ENCODE measurements at places on chromosomes 6 and 20.
A peak's percentile ranks its signal among the peaks of the same experiment; 100 is the strongest.

- DNase-seq = no peak
Observed at GRCh38 chr6:37078814-37079213, 73.4 kb downstream of the FGD2 start.

DNA sequence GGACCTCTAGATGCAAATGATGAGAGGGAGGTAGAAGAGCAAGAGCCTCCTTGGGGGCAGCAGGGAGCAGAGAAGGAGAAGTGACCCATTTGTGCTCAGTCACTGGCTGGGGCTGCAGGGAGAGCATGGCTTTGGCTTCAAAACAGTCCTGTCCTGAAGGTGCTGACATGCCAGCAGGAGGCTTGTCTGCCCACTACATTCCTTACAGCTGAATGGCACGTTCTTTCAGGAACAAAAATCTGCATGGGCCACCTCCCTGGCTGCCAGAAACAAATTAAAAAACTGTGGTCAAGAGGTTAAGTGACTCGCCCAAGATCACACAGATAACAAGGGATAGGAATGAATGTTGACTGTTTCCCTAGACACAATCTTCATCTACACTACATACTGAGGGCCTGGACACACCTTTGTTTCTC is 188.8 kb downstream of the HIVEP2 start:
- DNase-seq = no peak

DNA sequence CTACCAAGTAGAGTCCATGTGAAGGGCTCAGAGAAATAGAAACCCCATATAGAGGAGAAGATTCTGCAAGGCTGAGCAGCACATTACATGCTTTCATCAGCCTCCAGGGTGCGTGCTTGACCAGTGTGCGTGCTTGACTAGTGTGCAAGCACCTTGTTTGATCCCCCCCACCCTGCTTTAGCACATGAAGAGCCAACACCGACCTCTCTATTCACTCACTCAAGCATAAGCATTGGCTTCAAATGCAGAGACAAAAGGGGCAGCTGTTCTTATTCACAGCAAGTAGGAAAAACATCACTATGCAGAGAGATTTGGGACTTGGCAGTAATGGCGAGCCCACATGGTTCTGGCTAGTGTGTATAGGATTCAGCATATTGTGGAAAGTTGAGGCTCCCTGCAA is 278.7 kb upstream of the RNF217 start:
- DNase-seq = peak; percentile 6

- DNase-seq = no peak
Observed at GRCh38 chr6:15553736-15554294, 109.0 kb downstream of the DTNBP1 start.

DNA sequence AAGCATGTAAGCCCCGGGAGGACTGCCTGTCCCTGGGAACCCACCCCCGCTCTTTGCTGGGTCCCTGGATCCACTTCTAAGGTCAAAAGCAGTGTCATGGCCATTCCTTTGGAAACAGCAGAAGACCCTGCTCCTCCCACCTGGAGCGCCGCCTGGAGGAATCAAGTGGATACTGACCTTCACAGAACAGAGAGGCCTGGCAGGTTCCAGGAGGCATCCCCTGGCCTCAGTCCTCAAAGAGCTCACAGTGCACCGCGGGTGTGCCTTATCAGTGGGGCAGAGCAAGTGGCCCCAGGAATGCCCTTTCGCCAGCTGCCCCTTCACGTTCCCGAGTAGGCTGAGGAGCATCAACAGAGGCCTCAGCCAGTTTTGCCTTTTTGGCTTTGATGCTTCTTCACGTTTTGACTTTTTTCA is 11.1 kb upstream of the SLC4A11 start:
- no peak for DNase-seq

DNA sequence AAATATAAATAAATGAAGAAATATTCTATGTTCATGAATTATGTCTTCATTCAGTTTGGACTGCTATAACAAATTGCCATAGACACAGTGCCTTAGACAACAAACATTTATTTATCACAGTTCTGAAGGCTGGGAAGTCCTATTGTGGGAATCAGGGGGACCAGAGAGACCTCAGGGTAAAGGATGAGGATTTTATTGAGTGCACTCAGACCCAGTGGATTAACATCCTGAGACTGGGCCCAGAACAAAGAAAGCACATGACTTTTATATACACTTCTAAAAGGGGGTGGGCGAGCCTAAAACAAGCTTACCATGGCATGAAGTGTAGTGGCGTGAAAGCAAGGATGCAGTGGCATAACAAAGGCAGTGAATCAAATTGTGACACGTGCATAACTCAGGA is 26.9 kb upstream of the CBLN4 start:
- DNase-seq = no peak

GRCh38 chr20:35702051-35702823 is 3.0 kb downstream of the ROMO1 start:
- DNase-seq = no peak

DNA sequence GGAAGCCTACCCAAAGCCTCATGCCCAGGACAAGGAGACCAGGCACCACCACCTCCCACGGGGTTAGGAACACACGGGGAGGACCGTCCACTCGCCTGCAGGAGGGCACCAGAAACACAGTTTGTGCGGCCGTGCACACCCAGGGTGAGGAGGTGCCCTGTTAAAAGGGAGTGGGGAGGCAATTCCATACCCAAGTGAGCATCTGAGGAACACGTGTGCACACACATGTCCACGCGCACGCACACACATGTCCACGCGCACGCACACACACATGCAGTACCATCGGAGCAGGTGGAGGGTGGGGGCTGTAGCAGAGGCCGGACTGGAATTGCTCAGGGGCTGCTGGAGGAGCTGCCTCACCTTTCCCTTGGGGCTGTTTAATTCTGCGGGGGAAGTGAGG is 259.4 kb downstream of the TAF4 start:
- no peak for DNase-seq

GRCh38 chr6:11923621-11924020 is 88.5 kb upstream of the HIVEP1 start:
- no peak for DNase-seq

- DNase-seq = peak; percentile 7
Observed at GRCh38 chr6:90677440-90677839, 90.6 kb upstream of the MAP3K7 start.

GRCh38 chr6:32643904-32644303 is 6.7 kb downstream of the HLA-DQA1 start:
- DNase-seq = no peak

DNA sequence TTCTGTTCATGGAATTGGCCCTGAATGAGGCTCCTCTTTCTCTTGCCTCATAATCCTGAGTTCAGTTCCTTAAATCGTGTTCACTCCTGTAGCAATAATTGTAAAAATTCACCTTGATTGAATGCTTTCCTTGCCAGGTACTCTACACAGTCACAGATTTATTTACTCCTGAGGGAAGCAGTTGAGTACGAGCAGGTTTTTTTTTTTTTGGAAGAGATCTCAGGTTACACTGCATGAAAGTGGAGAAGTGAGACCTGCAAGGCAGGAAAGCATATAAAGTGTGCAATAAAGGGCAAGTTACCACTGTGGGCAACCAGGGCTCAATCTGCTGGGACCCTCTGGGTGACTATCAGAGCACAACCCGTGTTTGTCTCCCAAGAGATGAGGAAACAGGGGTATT is 93.0 kb upstream of the DOK5 start:
- no peak for DNase-seq

GRCh38 chr6:89368107-89368506 is 15.6 kb upstream of the UBE2J1 start:
- peak; percentile 77 for DNase-seq

GRCh38 chr20:1652960-1653359 is 4.6 kb downstream of the SIRPG start:
- no peak for DNase-seq

GRCh38 chr6:147699637-147700036 is 191.1 kb downstream of the SAMD5 start:
- no peak for DNase-seq

DNA sequence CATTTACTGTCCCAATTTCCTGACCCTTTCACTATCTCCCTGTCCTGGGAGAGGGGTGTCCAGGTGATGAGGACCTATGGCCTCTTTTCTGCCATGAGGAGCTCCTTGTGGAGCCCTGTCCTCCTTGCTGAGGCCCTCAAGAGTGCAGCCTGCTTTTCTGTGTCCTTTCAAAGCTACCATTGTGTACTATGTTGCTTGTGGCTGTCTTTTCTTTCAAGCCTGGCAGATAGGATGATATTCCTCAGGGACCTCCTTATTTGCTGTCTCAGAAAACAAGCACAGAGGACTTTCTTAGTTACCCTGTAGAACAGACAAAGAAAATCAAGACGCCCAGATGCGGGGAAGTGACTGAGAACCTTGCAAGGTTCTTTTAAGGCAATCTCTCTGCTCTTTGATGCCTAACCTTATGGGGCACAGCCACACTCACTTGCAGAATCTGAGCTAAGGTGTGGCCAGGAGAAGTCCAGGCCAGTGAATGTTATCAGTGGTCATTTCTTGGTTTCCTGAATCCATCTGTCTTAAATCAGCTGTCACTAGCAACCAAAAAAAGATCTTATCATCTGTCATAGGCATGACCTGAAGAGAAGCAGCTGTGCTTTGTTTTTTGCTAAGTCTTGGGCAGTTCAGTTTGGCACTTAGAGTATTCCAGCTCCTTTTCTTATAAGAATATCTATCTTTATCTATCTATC is 17.2 kb downstream of the CARMIL1 start:
- DNase-seq = no peak

DNA sequence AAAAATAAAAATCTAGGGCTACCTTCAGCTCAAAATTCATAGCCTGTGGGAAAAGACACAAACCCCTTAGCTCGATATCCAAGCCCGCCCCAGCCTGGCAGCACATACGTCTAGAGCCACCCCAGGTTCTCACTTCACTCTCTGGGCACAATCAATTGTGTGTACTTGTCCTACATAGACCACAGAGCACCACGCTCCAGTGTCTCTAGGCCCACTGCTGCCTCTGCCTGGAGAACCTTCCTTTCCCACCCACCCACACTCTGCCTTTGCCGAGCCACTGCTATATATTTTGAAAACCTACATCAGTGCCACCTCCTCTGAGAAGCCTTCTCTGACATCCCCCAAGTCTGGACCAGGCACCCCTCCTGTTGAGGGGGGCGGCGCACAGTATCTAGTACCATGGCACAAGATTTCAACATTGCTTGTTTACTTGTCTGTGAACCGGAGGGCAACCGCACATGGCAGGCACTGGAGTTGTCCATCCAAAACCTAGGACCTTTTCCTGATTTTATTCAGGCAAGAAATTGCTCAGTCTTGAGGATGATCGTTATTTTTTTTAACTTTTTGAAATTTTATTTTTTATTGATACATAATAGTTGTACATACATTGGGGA is 141.5 kb downstream of the UNC5CL start:
- DNase-seq = no peak
